ENCODE measurements at places on chromosomes 3 and 15.

DNA sequence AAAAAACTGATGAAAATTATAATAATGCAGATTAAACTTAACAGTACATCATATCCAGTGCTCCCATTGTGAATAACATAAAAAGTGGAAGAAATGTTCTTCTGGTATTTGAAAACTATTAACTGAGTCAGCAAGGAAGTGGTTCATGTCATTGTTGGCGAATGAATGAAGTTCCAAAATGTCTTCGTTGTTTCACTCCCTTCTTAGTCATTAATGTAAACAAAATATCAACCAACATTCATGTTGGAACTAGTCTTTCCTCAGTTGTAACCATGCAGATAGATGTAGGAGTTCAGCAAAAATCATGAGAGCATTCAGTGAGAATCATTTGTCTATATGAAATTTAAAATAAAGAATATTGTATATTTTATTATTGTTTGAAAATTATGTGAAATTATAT is 44.1 kb upstream of the ICE2 start:
- DNase-seq, result no peak

- no peak for DNase-seq
Measured at GRCh38 chr15:60003243-60004008, 685 bp upstream of the FOXB1 start.

DNA sequence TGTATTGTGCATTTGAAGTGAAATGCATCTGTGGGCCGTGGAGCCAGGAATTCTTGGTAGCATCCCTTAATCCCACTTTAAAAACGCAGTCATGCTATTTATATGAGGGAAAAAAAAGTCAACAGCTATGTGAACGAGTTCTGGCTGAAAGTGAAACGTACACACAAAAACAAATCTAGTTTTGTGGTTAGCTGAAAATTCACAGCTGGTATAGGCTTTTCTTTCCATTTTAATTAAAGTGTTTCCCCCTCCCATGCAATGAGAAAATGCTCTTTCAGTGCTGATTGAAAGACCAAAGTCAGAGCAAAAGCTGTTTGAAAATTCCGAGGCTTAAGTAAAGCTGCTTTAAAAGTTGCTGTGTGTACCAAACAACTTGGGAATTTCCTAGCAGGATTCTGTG is 297.4 kb downstream of the PLCL2 start:
- DNase-seq, result no peak

DNA sequence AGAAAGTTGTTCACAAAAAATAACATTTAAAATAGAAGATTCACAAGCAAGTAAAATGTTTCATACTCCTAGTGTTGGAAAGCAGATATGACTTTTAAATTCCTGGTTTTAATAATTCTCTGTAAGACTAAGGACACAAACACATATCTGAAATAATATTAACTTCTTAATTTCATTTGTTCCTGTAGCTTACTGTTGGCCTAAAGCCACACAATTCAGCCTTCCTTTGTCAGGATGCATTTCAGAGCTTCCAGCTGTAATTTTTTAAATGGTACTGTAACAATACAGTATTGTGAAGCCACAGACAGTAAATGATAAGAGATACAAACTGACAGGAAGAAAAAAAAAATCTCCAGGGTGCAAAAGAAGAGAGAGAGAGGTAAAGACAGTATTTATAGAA is 84.2 kb downstream of the TMCC1 start:
- DNase-seq, result no peak

- DNase-seq, result no peak
Measured at GRCh38 chr3:141699324-141699723, 38.8 kb upstream of the RNF7 start.

- no peak for DNase-seq
Measured at GRCh38 chr3:136624894-136625815, 127.0 kb downstream of the STAG1 start.

GRCh38 chr3:20666091-20666490 is 480.1 kb upstream of the SGO1 start:
- no peak for DNase-seq

DNA sequence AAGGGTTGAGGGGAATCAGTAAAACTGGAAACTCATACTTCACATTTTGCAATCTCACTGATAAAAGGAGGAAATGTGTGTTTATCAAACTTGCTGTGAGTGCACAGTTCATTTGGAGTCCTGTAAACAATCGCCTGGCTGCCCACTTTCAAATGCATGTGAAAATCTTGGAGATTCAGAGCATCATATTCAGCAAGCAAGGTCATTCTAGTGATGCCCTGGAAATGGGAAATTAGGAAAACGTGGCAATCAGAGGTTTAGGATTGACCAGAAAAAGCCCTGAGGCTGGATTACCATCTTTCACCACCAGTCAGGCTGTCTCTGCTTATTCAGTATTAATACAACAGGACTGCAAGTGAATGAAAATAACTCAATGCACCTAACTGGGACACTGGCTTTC is 23.9 kb downstream of the DPH6 start:
- no peak for DNase-seq

- no peak for DNase-seq
Measured at GRCh38 chr3:23888617-23889228, 28.1 kb downstream of the NKIRAS1 start.

DNA sequence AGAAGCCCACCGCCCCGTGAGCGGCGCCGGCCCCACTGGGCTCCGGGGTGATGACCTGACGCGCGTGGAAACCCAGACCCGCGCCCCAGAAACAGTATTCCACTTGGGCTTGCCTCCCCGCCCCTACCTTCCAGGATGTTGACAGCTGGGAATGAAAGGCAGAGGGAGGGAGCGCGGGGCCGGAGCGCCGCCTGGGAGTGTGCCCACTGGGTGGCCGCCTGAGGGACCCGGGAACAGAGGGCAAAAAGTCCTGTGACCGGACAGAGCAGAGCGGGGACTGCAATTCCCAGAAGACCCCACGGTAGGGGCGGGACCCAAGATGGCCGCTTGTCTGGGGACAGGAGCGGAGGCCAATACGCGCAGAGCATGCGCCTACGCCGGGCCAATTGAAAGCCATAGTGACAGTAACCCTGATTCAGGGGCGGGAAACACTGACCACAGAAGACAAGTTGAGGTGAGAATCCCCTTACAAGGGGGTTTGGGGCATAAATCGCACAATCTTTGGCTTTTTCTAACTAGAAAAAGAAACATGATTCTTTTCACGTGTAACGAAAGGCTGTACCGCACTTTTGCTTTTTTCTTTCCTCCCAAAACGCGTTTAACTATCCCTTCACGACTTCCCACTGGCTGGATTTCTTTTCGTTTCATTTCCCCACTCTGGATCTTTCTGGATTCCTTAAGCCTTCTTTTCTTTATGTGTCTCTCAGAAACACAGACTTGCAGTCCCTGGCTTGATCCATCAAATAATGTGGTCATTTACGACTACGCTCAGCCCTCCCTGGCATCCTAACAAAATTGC is at the start of gene FHIT:
Gene FHIT (minus strand): TSS at position 279 of the 799 bp plus-strand sequence.
- peak; percentile 81 for DNase-seq

DNA sequence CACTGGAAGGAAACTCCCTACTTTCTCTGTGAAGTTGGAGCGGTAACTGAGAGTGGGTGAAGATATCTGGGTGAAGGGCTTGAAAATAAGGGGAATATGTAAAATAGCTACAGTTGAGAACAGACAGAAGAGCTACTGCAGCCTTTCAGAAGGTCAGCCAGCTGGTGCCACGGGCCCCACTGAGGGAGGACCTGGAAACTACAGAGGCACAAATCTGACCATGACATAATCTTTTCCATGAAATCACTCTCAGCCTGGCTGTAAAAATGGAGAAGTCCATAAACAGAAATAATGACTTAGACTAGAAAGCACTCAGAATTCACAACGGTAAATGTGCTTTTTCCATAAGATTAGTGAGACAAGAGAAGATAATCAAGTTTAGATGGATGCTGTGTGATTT is 46.4 kb downstream of the ST3GAL6 start:
- DNase-seq, result no peak
